ENCODE measurements at places on chromosomes 3 and 15.

- peak; percentile 68 for DNase-seq
Measured at GRCh38 chr3:125125821-125126245, 70.0 kb upstream of the HEG1 start.

- no peak for DNase-seq
Measured at GRCh38 chr15:38229705-38230310, 22.8 kb upstream of the SPRED1 start.

DNA sequence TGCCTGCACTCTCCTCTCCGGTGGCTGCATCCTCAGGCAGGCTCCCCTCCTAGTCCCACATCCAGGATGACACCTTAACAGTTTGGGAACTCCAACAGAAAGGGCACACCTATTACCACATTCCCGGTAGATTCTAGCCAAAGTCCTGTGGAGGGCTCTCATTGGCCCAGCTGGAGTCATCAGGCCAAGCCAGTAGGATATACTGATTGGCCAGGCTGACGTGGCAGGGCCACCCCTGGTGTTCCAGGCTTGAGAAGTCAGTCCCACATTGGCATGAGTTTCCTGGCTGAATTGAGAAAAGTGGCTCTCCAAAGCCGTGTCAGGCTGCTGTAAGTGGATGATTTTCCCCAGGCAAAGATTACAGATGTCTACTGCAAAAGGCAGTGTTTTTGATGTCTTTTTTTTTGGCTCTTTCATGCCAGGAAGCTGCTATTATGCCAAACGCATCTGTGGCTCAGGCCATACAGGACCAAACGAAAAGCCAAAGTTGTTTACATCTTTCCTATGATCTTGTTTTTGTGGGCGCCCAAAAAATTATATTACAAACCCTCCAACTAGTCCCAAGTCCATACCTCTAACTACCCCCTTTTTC, 6.6 kb upstream of the BLM start:
- DNase-seq = peak; percentile 36

DNA sequence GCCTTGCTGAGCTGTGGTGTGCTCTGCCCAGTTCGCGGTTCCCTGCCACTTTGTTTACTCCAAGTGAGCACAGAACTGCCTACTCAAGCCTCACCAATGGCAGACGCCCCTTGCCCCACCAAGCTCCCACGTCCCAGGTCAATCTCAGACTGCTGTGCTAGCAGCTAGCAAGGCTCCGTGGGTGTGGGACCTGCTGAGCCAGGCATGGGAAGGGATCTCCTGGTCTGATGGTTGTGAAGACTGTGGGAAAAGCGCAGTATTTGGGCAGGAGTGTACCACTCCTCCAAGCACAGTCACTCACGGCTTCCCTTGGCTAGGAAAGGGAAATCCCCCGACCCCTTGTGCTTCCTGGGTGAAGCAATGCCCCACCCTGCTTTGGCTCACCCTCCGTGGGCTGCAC, 45.0 kb downstream of the SLC12A6 start:
- no peak for DNase-seq

DNA sequence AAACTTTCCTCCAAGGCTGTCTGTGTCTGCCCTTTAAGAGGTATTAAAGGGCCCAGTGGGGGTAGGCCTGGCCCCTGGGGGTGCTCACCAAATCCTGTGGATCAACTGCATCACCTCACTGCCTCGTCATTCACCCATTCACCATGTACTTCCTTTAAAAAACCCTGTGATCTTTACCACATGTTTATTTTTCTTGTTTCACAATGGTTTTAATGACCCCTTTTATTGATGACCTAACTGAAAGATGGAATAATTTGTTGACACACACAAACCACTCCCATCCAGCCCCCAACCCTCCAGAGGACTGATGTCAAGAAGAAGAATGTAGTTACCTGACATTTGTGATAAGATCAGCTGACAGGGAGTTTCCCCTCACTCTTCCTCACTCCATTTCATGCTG, 40.8 kb downstream of the KCNAB1 start:
- no peak for DNase-seq

GRCh38 chr15:97463696-97464095, 496.8 kb upstream of the ARRDC4 start:
- no peak for DNase-seq

- no peak for DNase-seq
Measured at GRCh38 chr3:71361334-71361890, 222.1 kb downstream of the FOXP1 start.

DNA sequence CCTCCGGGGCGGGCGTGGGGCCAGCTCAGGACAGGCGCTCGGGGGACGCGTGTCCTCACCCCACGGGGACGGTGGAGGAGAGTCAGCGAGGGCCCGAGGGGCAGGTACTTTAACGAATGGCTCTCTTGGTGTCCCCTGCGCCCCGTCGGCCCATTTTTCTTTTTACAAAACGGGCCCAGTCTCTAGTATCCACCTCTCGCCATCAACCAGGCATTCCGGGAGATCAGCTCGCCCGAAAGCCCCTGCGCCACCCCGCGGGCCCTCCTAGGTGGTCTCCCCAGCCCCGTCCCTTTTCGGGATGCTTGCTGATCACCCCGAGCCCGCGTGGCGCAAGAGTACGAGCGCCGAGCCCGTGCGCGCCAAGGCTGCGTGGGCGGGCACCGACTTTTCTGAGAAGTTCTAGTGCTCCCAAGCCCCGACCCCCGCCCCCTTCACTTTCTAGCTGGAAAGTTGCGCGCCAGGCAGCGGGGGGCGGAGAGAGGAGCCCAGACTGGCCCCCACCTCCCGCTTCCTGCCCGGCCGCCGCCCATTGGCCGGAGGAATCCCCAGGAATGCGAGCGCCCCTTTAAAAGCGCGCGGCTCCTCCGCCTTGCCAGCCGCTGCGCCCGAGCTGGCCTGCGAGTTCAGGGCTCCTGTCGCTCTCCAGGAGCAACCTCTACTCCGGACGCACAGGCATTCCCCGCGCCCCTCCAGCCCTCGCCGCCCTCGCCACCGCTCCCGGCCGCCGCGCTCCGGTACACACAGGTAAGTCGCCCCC, at the start of gene THBS1:
Gene THBS1, plus strand, starts transcription at position 595 of the 757 bp plus-strand sequence. CDS start 779 bp downstream, outside the sequence.
- no peak for DNase-seq

- DNase-seq = peak; percentile 67
Measured at GRCh38 chr3:17980863-17981262, 238.4 kb upstream of the TBC1D5 start.

- no peak for DNase-seq
Measured at GRCh38 chr3:95434491-95434890, 1371.6 kb downstream of the NSUN3 start.

GRCh38 chr3:4963669-4964570, 15.3 kb upstream of the BHLHE40 start:
- DNase-seq = no peak

All from Jurkat, Clone E6-1 (cell line).